ENCODE measurements at places on chromosomes 2 and 18.

DNA sequence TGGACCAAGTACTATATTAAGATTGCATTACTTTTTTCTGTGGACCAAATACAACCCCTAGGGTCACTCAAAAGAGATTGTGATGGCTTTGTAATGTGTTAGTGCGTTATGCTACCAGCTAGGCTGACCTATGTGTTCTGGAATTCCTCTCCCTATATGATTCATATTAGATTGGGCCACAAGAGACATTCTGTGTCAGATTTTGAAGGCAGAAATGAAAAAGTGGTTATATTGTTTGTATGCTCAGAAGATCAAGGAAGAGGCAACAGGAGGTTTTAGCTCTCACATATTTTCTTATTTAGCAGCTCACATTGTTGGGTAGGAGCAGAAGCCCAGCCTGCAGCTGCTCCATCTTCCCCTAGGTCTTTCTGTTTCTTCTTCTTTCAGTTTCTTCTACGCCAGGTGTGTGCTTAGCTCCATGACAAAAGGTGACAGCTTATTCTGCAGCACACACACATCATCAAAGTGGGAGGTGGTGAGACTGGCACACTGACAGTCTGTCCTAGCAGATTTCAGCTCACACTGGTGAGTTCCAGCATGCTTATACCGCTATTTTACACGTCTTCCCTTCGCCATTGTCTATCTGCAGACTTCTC, 156.8 kb upstream of the UBE2E3 start:
- peak; percentile 65 for DNase-seq

GRCh38 chr2:191748528-191749180, 70.7 kb downstream of the NABP1 start:
- peak; percentile 49 for DNase-seq

DNA sequence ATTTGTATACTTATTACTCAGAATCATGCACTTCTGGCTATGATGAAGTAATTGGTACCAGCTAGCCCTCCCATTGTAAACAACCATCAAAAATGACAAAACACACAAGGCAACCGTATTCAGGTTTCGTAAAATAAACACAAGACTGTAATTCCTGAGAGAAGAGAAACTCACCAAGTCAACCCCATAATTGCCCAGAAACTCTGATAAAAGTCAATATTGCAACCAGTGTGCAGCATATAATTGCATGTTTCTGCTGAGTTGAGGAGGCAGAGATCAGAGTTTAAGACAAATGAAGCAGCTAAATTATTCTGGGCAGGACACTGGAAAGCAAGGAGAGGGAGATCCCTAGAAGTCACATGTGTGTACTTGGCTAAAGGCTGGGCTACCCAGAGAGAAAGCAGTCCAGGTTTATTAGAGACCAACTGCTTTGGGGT, 90.3 kb downstream of the ROCK2 start:
- peak; percentile 9 for DNase-seq

DNA sequence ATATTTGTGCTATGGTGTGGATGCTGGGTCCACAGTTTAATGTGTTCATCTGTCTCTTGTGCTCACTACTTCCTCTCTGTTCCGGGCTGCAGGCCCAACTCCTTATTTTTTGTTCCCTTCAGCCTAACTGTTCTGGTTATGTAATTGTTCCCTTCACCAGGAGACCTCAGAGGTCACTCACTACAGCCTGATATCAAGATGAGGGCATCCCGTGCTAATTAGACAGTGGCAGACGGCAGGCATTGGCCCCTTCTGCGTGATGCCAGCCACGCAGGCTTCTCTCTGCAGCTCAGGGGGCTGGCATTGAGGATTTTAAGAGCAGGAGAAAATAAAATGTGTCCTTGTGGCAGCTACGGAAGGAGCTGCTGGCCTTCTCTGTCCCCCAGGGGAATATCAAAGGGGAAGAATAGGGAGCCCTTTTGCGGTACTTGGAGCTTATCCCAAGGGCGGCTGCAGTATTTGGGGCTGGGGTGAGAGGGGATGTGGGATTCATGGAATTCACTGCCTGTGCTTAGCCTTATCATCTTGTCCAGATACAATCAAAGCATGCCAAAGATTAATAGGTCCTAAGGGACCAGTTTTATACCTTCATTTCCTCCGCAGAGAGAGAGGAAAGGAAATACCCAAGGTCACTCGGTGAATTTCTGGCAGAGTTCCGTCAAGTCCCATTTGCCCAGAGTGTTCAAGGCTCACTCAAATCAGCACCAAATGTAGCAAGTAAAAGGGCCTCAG, 53.3 kb upstream of the TRIB2 start:
- no peak for DNase-seq

- no peak for DNase-seq
These were observed 152.8 kb downstream of the DSC3 start for GRCh38 chr18:30889519-30890301.

GRCh38 chr2:133157141-133157540, 411.1 kb downstream of the NCKAP5 start:
- no peak for DNase-seq

DNA sequence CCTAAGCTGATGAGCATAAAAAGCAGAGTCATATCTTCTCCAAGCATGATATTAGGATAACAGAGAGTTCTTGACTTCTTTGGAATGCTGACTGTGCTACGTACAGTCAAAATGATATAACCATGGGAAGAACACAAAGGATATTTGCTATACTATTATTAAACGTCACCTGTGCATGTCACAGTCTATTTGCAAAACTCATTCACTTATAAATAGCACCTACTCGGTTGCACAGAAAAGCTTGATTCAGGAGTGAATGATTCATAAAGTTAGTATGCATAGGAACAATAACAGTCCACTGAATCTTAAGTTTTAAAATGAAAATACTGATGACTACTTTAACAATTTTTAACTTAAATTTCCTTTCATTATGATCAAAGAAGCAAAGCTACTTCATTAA, 83.3 kb downstream of the SP3 start:
- DNase-seq = no peak

DNA sequence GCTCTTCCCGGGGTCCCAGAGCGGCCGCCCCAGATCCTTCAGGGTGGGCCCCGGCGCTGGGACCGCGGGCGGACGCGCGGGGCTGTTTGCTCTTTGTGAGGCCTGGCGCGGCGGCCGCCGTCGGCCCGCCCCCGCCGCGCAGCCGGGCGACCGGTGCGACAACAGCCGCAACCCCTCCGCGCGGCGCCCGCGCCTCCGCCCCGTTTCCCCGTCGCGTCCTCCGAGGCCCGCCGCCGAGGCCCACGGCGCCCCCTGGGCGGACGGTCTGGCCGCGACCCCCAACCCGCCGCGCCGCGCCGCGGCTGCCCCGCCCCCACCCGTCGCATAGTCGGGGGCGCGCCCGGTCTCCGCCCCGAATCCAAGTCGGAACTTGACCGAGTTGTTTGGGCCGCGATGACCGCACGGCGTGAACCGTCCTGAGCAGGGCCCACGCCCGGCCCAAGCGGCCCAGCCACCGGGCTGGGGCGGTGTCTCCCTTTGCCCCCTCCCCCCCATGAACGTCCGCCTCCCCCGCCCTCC, 448 bp downstream of the YPEL5 start:
- DNase-seq = no peak

DNA sequence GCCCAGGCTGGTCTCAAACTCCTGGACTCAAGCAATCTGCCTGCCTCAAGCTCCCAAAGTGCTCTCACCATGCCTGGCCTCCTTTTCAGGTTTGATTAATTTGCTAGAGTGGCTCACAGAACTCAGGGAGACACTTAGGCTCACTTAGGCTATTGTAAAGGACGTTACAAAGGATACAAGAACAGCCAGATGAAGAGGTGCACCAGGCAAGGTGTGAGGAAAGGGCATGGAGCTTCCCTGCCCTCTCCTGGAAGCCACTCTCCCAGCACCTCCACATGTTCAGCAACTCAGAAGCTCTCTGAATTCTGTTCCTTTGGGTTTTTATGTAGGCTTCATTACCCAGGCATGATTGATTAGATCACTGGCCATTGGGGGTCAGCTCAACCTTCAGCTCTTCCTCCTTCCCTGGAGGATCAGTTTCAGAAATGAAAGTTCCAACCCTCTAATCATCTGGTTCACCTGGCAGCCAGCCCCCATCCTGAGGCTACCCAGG, 78.7 kb upstream of the RGPD5 start:
- DNase-seq = peak; percentile 57

DNA sequence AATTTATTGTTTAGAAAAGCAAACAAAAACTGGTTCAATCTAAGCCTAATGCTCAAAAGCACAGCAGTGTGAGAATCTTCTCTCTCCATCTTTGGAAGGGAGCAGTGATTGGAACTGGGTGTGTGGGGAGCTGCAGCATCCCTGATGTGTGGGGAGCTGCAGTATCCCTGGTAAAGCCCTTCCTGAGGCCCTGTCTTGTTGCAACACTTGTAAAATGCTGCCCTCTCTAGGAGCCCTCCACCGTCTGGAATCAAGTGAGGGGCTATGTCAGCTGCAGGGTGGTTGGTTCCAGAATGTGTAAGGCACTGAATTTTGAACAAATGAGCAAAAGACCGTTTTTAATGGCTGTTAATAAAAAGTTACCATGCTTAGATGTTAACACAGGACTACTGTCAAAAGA, 147.7 kb upstream of the RAB12 start:
- DNase-seq = no peak

DNA sequence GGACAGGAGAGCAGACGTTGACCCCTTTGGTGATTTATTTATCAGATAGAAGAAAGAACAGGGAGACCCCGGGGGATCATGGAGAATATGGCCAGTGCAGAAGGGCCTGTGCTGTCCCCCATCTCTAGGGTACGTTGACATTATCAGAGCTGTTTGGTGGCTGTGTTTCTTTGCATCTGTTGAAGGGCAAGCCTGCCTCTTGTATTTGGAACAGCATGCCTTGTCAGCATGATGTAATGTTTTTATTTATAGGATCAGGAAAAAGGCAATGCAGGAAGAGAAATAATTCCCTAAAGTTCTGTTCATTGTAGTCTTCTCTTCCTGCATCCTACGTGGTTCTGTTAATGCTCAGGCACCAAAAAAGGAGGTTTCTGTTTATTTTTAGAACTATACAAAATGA, 49.8 kb upstream of the CABYR start:
- DNase-seq = no peak

GRCh38 chr2:104793966-104794365, 59.9 kb upstream of the POU3F3 start:
- DNase-seq = peak; percentile 17

DNA sequence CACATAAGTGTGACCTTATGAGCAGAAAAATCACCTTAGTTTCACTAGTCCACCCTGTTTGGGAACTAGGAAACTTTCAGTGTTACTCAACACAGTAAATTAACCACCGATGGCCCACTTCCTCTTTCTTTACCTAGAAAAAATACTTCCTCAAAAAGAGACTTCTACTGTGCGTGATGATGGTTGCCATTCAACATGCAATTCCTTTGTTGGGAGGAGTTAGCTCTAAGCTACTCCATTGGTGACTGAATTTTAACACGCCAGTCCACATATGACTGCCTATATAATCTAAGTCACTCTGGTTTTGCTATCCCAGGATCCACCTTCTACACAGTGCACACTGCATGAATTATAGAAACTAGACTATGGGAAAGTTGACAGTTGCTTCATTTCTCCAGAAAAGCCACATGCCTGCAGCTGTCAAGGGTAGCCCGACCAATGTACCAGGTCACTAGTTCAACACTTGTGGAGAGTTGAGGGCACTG, 47.8 kb upstream of the REG3G start:
- DNase-seq = no peak

DNA sequence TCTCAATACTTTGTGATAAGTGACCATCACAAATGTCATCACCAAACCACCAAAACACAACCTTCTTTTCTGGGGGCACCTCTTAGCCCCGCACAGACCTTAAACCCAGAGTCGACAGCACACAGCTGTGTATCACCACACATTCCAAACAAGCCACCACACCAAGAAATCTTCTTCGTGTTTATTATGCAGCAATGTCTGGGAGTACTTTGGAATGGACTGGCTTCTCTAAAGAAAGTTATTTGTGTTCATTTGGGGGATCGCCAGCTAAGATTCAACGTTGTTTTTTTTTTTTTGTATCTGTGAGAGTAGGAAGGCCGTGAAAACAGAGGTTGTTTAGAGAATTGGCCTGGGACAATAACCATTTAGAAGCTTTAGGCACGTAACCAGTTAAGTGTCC, 1.1 kb upstream of the MTA3 start:
- peak; percentile 33 for DNase-seq

DNA sequence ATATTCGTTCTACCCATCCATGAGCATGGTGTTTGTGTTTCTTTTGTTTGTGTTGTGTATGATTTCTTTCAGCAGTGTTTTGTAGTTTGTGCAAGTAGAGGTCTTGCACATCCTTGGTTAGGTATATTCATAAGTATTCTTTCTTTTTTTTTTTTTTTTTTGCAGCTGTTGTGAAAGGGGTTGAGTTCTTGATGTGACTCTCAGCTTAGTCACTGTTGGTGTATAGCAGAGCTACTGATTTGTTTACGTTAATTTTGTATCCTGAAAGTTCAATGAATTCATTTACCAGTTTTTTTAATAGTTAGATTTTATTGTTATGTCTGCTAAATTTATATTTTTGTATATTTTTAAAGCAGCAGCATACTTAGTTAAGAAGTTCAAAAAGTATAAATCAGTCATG, 834.4 kb upstream of the NRXN1 start:
- DNase-seq = no peak

- no peak for DNase-seq
These were observed 41.4 kb downstream of the FOSL2 start for GRCh38 chr2:28433935-28434599.

GRCh38 chr2:145987793-145988192, 1467.9 kb upstream of the ZEB2 start:
- no peak for DNase-seq

GRCh38 chr18:59479776-59480175, 120.7 kb upstream of the LMAN1 start:
- DNase-seq = no peak

DNA sequence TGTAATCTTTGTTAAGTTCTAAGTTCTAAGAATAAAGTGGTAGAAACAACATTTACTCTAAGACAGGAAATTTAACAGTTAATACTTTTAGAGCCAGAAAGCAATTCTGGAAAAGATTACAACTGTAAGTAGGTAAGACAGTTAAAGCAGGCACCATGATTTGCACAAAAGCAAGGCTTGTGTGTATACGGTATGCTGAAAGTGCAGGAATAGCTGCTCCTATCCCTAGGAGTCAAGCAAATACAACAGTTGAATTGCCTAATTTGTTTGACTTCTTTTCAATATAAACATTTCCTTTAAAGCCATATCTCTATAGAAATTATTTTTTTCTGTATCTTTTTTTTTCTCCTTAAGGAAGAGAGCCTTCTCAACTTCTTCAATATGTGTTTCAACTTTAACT, 116.4 kb downstream of the KCNJ3 start:
- no peak for DNase-seq

DNA sequence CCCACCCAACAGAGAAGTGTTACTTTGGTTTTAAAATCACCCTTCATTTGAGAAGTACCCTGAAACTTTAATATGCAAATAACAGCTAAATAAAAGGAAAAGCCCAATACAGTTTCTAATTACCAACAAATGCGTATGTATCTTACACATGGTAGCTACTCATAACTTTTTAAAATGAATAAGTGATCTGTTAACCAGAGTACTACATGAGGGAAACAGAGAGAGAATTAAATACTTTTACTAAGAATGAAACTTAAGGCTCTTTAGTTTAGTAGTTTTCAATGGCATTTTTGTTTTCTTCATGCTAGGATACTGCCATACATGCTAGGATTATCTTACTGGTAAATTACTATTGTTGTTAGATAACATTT, 39.1 kb upstream of the NABP1 start:
- no peak for DNase-seq

GRCh38 chr2:132256251-132256902, 94.6 kb upstream of the ANKRD30BL start:
- DNase-seq = no peak

GRCh38 chr18:12751891-12752290, 49.0 kb downstream of the PSMG2 start:
- DNase-seq = no peak

- DNase-seq = no peak
These were observed 24.9 kb downstream of the CAPN14 start for GRCh38 chr2:31192396-31192795.
